ENCODE measurements at places on chromosomes 6 and 20.
A peak's percentile ranks its signal among the peaks of the same experiment; 100 is the strongest.

GRCh38 chr6:150373260-150373701, 4.5 kb downstream of the IYD start:
- no peak for DNase-seq

DNA sequence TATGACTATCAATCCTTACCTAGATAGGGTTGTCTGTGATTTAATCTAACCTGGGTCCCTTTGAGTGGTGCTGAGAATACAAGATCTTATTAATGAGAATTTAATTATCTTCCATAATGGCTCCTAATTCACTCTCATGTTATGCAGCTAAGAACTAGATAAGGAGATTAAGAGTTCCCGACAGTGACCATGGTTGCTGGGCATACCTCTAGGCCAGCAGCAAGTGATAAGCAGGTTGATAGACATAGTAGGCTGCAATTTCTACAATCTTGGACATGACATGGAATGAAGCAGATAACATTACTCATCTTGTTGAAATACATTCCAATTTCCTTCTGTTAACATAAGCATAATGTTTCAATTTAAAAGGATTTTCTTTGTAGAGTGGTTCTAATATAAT, 27.1 kb downstream of the SPACA1 start:
- DNase-seq = no peak

GRCh38 chr6:43455531-43456428, at the start of gene DLK2:
Gene DLK2 (minus strand): TSS chr6:43455548. CDS start chr6:43454825, 723 bp downstream.
- peak; percentile 46 for DNase-seq

DNA sequence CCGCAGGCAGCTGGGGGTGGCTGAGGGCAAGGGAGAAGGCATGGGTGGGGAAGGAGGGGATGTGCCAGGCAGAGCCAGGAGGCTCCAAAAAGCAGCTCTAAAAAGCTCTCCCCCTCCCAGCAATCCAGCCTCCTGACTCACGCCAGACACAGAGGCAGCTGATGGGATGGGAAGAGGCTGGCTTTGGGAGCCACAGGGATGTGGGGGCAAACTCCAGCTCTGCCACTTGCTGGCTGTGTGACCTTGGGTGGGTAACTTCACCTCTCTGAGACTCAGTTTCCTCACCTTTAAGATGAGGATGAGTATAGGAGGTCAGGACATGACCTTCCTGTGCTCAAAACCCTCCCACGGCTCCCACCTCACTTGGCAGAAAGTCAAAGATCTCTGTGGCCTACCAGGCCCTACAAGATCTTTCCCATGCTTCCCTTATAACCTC, 148.9 kb downstream of the CEBPB start:
- DNase-seq = no peak

- DNase-seq = peak; percentile 49
Measured at GRCh38 chr6:34953061-34954025, 64.3 kb downstream of the ANKS1A start.

- no peak for DNase-seq
Measured at GRCh38 chr6:84003131-84003530, 30.4 kb upstream of the MRAP2 start.
